GM03348 (cell line): ENCODE measurements at places on chromosomes 11 and 22.

- DNase-seq, result no peak
These were observed 20.2 kb upstream of the C11orf96 start for GRCh38 chr11:43922295-43922648.

DNA sequence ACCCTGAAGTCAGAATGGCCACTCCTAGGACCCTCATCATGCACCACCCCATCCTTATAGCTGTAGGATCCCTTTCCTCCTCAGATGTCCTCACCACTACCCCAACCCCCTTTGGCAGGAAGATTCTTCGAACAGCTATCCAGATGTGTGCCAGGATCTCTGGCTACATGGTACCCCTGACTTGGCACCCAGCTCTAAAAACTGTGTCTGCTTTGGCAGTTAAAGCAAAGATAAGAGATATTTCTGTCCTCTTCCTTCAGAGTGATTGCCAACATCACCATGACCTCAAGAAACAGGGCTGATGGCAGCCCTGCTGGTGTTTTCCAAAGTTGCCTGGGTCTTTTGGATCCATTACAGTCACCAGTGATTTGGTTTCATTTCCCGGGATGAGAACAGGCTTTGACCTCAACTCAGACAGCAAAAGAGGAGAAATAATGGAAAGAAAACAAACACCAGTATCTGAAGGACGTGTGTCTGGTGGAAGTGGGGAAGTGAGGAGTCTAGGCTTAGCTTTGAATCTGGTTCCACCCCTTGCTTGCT is 4.3 kb upstream of the NRIP3 start:
- no peak for DNase-seq

DNA sequence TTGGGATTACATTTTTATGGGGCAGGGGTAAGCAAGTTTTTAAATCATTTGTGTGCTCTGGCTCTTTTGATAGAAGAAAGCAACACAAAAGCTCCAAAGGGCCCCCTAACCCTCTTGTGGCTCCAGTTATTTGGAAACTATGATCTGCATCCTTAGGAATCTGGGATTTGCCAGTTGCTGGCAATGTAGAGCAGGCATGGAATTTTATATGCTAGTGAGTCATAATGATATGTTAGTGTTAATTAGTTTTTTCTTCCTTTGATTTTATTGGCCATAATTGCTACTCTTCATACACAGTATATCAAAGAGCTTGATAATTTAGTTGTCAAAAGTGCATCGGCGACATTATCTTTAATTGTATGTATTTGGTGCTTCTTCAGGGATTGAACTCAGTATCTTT is 10.1 kb downstream of the RAG1 start:
- DNase-seq, result peak; percentile 23

- DNase-seq, result peak; percentile 55
These were observed 235.0 kb downstream of the MIAT start for GRCh38 chr22:26892166-26893041.

- peak; percentile 41 for DNase-seq
These were observed 1.7 kb upstream of the CALCA start for GRCh38 chr11:14973621-14974514.

- DNase-seq, result peak; percentile 91
These were observed 33.7 kb upstream of the PRR5 start for GRCh38 chr22:44668190-44668885.

DNA sequence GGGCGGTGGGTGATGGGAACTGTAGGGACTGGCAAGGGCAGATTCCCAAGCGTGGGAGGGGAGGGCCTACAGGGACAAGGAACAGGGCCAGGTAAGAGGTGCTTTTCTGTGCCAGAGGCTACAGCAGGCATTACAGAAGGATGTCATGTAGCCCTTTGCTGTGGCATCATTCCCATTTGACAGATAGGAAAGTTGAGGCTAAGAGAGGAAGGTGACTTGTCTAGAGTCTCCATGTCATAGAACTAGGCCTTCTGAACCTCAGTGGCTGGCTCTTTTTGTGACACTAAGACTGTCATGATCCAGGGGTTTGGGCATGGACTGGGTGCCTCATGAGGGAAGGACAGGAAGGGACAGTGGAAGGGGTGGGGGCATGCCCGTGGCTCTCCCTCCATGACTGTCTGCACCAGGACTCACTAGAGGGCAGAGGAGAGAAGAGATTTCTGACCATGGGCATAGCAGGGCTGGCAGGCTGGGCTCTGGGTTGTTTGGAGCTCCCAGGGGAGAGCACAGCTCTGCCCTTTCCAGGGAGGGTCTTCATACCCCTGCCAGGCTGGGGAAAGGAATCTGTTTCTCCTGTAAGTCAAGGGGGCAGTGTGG is 3.2 kb downstream of the MMP11 start:
- DNase-seq, result no peak

GRCh38 chr11:71070490-71071453 is 181.6 kb downstream of the SHANK2 start:
- DNase-seq, result no peak

DNA sequence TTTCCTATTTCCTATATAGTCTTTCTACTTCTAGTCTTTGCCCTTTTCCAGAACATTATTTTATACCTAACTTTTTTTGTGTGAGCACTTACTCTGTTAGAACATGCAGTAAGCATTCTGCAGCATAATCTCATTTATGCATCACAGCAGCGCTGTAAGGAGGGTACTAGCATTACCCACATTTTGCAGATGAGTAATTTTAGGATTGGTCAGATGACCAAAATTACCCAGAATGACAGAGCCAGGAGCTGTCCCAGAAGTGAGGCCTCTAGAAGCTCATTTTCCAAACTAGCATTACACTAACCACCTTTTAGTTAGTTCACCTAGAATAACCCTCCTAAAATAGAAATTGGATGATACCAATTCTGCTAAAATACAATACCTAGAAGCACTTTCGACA is 47.1 kb upstream of the ARHGAP32 start:
- DNase-seq, result no peak

DNA sequence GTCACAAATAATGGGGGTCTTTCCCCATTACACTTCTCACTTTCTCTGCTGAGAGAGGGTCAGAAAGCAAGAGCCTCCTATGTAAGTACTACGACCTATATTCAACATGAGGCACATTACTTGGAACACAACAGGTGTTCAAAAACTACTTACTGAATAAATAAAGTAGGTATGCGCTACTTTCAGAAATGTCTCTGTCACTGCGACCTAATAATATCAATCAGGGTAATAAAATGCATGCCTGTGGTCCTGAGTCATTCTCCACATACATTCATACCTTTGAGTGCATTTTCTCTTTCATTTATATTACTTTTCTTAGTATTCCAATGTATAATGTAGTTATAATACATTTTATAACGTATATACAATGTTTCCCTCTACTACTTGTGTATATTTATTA is 838.9 kb downstream of the DLG2 start:
- no peak for DNase-seq

DNA sequence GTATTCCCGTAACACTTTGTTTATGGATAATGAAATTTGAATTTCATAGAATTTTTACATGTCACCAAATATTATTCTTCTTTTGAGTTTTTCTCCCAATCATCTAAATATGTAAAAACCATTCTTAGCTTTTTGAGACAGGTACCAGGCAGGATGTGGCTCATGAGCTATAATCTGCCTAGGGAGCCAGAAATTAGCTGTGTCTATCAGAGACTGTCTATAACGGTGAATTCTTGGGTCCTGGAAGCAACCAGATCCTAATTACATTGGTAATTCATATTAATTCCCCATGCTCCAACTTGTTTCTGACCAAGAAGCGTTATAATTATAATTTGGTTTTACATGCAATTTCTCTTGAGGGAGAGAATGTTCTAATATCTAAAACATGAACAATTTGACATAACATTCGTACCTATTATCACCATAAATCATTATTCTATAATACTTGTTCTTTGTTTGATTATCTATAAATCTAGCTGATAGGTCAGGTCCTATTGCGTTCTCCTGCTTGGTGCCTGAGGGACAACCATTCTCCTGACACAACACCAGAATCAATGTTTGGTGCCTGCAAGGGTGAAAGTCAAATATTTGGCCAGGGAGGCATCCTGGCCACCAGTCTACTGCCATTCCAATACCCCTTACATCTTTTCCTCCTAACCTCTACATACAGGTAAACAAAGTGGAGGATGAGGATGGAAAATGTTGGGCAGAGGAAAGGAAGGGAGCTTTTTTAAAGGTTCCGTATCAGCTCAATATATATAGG is 69.9 kb downstream of the RSF1 start:
- DNase-seq, result no peak

DNA sequence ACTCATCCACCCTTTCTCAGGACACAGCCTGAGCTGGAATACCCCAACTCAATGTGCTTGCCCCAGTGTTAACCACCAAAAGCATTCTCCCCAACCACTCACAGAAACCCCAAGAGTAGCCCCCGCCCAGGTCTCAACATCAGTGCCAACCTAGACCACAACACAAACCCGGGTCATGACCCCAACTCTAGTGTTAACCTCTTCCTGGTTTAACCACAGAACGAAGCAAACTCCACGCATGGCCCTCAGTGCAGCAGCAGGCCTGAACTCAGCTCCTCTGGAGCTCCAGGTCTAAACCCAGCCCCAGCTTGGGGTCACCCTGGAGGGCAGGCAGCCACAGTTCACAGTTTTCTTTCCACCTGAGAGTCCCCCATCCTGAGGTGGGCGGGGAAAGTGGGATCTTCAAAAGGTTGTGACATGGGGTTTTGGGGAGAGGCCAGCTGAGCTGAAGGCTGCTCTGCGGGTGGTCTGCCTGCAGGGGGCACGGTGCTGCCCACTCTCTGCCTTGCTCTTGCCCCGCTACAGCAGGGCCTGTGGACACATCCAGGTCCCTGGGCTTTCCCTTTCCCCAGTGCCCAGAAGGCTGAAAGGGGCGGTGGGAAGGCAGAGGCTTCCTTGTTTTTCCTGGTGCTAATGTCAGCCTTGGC is 37.9 kb downstream of the NECTIN1 start:
- no peak for DNase-seq

GRCh38 chr22:44380756-44381486 is 68.2 kb upstream of the SHISAL1 start:
- DNase-seq, result no peak

GRCh38 chr22:26114826-26115225 is 54.4 kb upstream of the SEZ6L start:
- no peak for DNase-seq

DNA sequence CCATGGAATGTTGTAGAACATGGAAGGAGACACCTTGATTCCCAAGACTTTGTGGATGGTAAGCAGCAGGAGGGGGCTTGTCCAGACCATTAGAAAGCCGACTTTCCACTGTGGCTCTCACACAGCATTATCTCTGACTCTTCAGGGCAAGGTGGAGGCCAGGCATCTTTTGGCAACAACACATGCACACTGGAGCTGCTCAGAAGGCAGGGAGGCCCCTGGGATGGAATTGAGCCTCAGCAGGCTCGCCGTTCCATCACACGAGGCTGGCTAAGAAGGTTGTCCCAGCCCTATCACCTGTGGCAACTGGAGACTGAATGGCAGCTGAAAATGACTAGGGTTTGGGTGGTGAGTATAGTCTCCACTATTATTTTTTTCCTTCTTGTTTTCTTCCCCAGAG is 76.3 kb upstream of the TMEM45B start:
- no peak for DNase-seq

- DNase-seq, result peak; percentile 31
These were observed 37.6 kb downstream of the ZNF195 start for GRCh38 chr11:3341298-3341697.

DNA sequence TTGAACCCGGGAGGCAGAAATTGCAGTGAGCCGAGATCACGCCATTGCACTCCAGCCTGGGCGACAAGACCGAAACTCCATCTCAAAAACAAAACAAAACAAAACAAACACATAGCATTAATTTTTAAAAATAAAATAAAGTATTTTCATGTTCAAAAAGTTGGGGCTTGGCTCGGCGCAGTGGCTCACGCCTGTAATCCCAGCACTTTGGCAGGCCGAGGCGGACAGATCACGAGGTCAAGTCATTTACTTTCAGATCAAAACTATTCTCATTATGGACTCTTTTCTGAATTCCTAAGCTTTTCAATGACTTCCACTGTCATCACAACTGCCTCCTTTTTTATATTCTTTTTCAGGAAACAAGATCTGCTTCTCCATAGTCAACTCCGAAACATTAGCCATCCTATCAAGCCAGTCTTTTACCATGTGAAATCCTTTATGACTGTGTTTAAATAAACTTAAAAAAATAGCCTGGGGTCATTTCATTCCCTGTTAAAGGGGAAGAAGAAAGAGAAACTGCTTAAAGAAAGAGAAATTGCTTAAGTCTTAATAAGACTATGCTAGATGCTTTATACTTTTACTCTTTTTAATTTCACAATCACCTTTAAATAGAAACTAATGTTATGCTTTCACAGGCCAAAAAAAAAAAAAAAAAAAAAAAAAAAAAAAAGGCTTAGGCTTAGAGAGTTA is 13.1 kb upstream of the CHRNA10 start:
- no peak for DNase-seq

DNA sequence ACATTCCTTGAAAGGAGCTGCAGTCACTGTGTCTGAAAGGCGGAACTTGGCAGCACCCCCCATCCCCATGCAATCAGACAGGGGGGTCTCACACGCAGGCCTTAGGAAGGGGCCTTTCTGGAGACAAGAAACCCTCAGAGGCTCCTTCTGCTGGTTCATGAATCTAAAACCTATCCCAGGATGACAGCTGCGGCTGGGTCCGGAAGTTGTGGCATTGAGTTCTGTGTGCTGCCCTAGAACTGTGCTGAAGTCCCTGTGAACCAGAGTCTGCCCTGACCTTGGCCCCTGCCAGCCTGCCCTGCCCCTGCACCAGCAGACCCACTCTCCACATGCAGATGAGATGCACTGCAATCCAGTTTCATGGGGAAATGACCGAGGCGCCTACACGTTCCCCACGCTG is 268.0 kb downstream of the CTTN start:
- DNase-seq, result no peak

GRCh38 chr11:202490-202889 is 4.7 kb downstream of the BET1L start:
- no peak for DNase-seq

DNA sequence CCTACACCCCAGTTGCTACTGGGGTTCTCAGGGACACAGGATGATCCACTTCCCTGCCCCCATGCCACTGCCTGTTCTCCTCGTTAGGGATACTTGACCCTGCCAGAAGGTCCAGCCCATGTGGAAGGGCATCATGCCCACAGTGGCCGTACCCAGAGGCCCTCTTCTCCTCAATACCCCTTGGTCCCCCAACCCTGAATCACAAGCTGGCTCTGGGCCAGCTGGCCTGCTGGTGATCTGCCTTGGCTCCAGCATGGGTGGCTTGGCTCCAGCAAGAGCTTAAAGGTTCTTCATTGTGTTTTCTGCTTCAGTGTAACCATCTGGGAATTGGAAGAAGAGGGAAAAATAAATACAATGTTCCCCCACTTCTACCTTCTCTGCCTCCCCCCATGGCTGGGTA is 11.1 kb upstream of the TPBGL start:
- DNase-seq, result no peak

DNA sequence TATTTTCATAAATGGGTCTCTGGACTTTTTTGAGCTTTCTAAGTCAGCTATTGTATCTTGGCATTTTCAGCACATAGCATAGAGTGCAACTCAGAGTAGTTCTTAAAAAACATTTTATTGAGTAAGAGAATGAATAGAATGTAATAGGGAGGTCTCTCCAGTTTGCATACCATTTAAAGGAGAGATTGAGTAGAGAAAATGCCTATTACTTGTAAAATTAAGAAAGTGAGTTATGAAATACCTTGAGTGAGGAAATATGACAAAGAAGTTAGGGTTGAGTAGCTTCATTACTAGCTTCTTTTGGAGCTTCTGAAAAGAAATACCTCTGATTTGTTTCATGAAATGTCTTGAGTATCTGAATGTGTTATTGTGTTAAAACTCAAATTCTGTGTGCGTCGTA is 140.0 kb downstream of the AASDHPPT start:
- DNase-seq, result no peak

GRCh38 chr11:2777386-2777785 is 77.6 kb upstream of the KCNQ1OT1 start:
- peak; percentile 41 for DNase-seq
